ENCODE measurements at places on chromosomes 11 and 22.
A peak's percentile ranks its signal among the peaks of the same experiment; 100 is the strongest.

DNA sequence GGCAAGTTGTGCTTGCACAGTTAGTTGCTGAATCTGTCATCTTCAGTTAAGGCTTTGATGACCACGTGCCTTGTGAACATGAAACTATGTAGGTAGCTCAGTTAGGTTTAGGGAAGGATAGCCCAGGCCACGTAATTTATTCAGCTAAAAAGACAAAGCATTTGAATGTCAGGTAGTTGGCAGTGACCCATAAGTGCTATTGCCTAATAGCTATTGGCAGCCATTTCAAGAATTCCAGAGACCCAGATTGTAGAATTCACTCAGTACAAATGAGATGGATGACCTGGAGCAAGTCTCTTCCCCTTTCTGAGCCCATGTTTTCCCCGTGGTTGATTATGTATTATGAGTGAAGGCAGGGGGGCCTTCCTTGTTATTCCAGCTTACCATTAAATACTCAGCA is 265.3 kb upstream of the ANO5 start:
- DNase-seq: no peak

DNA sequence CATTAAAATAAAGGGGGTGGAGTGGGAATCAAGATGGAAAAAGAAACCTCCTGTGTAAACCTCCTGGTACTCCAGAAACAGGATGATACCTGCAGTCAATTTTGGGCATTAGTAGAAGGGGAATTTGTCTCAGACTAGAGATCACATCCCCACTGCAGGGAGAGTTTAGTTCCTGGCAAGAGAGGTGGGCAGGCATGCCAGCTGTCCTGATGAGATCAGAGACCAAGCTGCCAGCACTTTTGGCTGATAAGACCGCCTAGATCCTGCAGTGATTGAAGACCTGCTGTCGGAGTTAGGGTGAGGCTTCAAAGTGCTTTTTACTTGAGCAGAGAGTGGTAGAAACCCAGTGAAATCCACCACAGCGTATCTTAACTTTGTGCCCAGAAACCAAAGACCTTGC is 29.7 kb upstream of the NELL1 start:
- DNase-seq: no peak

GRCh38 chr11:128509621-128510389 is 77.6 kb downstream of the ETS1 start:
- DNase-seq: no peak

GRCh38 chr11:34243600-34244464 is 114.0 kb downstream of the ABTB2 start:
- peak; percentile 91 for DNase-seq

DNA sequence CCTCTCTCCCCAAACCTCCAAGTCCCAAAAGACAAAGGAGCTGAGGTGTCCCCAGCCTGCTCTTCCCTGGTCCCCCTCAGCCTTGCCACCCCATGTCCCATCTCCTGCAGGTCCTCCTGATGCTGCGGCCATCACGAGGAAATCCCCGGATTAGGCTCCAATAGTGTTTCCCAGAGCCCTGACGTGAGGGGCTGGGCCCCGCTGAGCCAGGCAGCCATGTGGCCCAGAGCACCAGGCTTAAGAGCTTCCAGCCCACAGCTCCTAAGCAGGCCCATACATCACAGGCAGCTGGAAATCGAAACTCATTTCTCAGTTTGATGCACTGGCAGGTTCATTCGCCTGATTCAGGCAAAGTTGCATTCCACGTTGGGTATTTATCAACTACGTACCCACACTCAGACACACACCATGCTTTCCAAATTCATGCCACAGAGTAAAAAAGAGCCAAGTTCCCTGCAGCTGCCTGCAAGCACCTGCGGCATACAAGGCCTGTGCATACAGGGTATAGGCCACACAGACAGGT is 114.2 kb downstream of the CHST1 start:
- DNase-seq: no peak

DNA sequence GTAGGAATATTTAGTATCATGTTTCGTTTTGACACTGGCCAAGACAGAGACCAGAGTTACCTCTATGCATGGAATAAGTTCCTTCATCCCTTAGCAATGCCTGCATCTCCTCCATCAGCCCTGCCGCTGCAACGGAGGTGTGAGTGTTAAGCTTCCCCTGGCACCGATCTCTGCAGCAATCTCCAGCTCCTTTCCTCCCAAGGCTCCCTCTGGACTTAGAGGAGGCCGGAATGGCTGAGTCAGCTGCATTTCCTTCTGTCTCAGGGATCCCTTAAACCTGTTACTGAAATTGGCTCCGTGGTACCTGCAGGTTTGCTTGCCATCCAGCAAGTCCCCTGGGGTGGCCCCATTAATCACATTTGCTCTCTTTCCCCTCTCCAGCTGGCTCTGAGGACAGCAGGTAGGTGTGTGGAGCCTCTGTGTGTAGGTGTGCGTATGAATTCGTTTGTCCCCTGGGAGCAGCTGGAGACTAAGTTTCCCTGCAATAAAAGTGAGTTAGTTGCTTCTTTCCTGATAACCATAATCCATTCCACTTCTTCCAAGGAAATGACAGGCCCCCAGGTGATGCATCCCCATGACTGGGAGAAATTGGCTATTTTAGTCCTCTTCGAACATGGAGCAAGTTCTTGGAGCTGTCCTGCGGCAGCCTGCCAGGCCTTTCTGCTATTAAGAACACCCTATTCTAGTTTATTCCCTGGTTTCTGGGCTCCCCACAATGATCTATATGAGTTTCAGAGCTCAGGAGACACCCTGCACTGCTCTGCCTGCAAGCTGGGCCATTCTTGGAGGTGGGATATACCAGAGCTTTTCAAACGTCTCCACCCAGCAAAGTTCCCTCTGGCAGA is 457.2 kb upstream of the CADM1 start:
- no peak for DNase-seq

- no peak for DNase-seq
These were observed 35.0 kb downstream of the RASSF10 start for GRCh38 chr11:13043912-13044628.

DNA sequence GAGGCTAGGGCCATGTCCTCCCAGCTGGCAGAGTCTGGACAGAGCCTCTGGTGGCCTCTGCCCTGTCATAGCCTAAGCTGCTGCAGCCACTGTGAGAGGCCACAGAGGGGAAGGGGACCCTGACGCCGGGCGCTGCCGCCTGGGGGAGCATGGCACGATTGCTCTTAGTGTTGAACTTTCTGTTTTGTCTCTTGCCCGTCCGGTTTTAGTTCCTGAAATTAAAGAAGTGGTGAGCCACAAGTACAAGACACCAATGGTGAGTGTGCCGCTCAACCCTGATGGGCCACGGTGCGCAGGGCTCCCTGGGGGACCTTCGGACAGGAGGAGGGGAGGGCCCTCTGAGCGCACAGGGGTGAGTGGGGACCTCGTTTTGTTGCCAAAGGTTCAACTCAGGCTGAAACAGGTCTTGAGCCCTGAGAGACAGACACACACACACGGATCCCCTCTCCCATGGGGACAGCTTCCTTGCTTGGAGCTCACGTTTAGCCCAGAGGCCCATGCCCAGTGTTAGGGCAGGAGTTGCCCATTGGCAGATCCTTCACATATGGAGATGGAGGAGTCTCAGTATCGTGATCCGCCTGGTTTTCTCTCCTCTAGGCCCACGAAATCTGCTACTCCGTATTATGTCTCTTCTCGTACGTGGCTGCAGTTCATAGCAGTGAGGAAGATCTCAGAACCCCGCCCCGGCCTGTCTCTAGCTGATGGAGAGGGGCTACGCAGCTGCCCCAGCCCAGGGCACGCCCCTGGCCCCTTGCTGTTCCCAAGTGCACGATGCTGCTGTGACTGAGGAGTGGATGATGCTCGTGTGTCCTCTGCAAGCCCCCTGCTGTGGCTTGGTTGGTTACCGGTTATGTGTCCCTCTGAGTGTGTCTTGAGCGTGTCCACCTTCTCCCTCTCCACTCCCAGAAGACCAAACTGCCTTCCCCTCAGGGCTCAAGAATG is 23.8 kb downstream of the MYBPC3 start:
- no peak for DNase-seq

- no peak for DNase-seq
These were observed 44.1 kb upstream of the OR9Q1 start for GRCh38 chr11:57979532-57980079.

DNA sequence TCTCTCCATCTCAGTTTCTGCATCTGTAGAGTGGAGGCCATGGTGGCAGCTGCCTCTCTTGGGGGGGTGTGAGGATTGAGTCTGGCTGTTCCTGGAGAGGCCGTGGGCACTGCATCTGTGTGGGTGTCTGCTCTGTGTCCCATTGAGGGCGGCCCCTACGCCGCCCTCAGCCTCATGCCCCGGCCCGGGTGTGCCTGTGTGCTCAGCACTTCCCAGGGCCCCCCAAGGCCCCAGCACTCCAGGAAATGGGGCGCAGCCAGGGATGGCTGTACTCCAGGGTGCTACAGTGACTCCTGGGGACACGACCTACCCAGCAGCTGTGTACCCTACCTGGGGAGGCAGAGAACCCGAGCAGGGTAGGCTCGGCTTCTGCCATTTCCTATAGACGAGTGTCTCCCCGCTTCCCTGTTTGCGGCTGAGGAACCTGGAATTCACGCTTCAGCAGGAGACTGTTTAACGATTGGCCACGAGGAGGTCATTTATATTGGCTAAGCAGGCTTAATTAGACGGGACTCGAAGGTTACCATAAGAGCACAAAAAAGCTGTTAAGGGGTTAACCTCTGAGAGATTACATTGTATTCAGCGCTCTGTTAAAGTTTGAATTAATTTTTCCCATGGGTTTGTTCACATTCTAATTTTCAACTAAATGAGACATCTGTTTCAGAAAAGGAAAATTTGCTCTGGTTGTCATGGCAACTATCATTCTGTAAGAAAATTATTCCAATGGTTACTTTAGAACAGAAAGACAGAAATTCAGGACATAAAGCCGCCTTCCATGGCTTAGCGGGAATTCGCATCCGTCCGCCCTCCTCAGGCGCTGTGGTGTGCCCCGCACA is 76.4 kb downstream of the MPPED1 start:
- no peak for DNase-seq

- no peak for DNase-seq
These were observed 17.2 kb downstream of the IFITM10 start for GRCh38 chr11:1733009-1733715.

DNA sequence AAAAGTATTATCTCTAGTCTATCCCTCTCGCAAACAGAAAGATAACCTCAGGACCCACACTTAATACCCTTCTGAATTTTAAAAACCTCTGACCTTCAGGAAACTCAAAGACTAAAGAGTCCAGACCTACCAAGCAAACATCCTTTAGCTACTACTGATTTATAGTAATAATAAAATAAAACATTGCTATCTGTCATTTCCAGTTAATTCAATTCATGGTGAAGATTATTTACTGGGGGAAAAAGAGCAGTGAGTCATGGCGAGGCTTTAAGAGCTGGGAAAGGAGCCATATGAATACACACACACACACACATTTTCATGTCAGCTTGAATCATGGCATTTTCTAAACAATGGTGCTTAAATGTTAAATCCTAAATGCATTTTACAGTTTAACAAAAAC is 87.1 kb downstream of the FAM76B start:
- DNase-seq: no peak

GRCh38 chr11:83002053-83002452 is 69.6 kb downstream of the RAB30 start:
- no peak for DNase-seq

DNA sequence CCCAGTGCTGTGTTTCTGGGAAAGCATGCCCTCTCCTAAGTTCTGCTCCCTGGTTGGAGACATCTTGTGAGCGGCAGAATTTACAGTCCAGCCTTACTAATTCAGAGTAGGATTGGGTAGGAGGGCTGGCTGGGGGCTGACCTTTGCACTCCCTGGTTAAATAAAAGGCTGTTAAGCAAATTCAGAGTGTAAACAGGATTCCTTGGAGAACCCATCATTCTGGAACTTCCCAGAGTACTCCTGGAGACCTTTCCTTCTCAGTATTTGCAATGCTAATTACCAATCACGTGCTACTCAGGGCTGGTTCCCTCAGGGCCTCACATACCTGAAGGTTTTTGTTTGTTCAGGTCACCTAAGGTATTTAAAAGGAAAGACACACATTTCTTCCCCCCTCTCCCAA is 340.2 kb downstream of the TBC1D22A start:
- DNase-seq: no peak

- DNase-seq: no peak
These were observed 64.5 kb upstream of the EMID1 start for GRCh38 chr22:29141078-29141688.

GRCh38 chr11:66595245-66595904 is 2.4 kb downstream of the CCS start:
- no peak for DNase-seq

- DNase-seq: peak; percentile 35
These were observed 378.7 kb upstream of the ANO5 start for GRCh38 chr11:21814169-21814568.

DNA sequence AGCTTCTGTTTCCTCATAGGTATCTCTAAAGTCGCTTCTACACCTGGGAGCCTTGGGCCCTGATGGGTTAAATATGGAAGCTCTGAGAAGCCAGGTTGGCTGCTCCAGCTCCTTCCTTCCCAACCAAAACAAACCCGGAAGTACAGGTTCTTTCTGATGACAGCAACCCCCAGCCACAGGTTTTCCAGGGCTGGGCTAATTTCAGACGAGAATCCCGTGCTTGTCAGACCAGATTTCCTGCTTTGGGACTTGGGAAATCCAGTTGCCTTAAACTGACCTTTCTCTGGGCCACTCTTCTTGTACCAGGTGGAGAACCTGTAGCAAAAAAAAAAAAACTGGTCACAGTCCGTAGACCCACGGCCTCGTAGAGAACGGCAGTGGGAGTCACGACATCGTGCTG is 51.9 kb downstream of the RBX1 start:
- DNase-seq: no peak

GRCh38 chr22:47659467-47660223 is 897.2 kb downstream of the TBC1D22A start:
- DNase-seq: peak; percentile 2

DNA sequence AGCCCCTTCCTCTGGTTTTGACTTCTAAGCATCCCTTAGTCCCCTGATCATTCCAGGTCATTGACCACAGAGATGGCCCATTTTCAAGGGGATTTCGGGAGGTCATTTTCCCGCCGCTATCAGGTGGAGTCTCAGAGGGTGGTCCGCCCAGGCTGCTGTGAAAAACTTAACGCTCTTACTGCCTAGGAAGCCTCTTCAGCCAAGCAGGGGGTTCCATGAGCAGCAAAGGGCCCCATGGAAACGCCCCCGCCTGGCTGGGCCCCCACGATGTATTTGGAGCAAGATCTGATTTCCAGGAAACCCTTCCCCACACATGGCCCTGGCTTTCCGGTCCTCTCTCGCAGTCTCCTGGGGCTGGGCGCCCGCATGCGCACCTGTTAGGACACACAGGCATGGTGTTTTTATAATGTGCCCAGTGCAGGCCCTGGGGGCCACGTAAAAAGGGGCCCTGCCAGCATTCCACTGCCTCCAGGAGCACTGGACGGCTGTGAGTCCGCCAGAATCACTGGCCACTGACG is 32.5 kb downstream of the ANO1 start:
- no peak for DNase-seq

GRCh38 chr11:11081776-11082175 is 223.9 kb upstream of the ZBED5 start:
- no peak for DNase-seq

GRCh38 chr11:92533657-92534335 is 309.2 kb downstream of the FAT3 start:
- DNase-seq: no peak

GRCh38 chr11:128895526-128895925 is 4.4 kb downstream of the KCNJ5 start:
- DNase-seq: no peak

GRCh38 chr11:47466701-47467250 is 17.8 kb upstream of the RAPSN start:
- DNase-seq: no peak

GRCh38 chr11:19691815-19692500 is 20.7 kb upstream of the NAV2 start:
- DNase-seq: no peak

GRCh38 chr11:96267001-96267495 is 75.9 kb downstream of the MAML2 start:
- DNase-seq: no peak

GRCh38 chr11:115659061-115659963 is 155.1 kb upstream of the CADM1 start:
- DNase-seq: no peak
